ENCODE measurements at places on chromosomes 12 and 14.
A peak's percentile ranks its signal among the peaks of the same experiment; 100 is the strongest.

DNA sequence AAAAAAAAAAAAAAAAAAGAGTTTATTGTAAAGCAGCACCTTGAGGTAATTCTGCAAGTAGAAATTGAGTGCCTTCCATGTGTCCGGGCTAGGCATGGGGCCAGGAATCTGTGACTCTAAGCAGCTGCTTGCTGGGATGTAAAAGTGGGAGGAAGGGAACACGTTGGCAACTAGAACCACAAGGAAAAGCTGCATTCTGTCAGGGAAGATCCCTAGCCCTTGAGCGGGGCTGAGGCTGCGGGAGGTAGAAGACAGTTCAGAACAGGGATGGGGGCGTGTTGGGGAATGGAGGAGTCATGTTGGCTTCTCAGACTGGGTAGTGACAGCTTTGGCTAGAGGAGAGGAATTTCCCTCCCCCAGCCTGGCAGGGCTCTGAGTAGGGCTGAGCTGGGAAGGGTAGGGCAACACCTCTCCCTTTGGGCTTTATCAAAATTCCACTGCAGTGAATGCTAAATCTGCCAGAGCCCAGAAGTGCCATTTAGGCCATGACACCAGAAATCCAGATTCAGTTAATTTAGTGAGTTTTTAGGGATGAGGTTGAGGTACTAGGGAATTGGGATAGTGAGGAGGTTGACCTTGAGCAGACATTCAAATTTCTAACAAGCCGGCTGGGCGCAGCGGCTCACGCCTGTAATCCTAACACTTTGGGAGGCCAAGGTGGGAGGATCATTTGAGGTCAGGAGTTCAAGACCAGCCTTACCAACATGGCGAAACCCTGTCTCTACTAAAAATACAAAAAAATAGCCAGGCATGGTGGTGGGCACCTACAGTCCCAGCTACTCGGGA is 3.4 kb upstream of the TRAFD1 start:
- no peak for DNase-seq

- no peak for DNase-seq
Measured at GRCh38 chr14:73461478-73462047, 3.2 kb upstream of the NUMB start.

DNA sequence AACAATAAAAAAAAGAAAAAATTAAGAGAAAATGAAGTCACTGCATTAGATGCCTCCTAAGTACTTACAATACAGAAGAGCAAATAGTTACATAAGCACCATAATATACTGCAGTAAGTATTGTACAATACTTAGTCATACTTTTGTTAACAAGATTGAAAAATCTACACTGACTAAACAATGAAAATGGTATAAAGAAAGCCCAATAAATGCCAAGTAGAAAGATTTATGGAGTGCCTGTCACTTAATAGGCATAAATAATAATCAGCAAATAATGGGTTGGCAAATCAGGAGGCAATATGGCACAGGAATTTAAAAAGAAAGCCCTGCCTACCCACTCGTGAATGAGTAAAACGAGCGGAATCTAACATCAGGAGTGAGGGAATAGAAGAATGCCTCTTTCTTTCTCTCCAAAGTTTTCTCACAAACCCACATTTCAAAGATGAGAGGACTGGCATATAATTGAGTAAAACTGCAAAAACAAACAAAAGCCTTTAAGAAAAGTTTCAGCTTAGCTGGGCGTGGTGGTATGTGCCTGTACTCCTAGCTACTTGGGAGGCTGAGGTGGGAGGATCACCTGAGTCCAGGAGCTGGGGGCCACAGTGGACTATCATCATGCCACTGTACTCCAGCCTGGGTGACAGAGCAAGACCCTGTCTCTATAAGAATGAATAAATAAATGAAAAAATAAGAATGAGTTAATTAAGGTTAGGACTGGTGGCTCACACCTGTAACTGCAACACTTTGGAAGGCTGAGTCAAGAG is 36.1 kb downstream of the CRY1 start:
- no peak for DNase-seq

DNA sequence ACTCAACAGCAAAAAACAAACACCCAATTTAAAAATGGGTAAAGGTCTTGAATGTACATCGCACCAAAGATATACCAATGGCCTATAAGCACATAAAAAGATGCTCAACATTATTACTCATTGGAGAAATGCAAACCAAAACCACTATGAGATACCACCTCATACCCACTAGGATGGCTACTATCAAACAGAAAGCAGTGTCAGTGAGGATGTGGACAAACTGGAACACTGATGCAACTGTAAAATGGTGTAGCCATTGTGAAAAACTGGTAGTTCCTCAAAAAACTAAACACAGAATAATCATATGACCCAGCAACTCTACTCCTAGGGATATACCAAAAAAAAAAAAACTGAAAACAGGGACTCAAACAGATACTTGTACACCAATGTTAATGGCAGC is 49.3 kb downstream of the CDK17 start:
- DNase-seq: no peak

DNA sequence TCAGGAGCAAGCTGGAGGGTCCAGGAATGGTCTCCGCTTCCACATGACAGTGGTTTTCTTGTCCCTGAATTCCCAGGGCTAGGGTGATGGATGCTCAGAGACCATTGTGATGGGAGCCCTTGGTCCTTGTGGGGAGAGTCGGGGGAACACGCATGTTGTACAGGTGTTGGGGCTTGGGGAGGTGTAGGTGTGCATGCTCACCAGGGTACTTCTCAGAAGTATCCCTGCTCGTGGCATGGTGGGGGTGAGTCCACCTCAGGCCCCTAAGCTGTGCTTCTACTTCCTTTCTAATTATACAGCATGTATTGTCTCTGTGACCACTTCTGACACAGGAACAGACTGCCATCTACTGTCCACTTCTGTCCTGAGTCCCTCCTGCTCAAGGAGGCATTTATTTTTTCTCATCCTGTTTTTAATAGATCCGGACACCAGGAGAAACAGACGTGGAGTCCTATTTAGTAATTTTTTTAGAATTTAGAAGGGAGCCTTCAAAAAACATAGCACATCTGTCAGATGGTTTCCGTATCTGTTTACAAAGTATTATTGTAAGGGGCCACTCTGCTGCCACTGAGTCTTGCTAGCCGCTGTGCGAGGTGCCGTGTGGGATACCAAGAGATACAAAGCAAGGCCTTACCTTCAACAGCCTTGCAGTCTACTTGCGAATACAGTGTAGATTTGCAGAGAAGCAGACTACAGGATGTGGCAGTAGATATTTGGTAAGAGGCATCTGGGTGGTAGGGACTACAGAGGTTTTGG is 10.5 kb downstream of the NTF3 start:
- DNase-seq: no peak

DNA sequence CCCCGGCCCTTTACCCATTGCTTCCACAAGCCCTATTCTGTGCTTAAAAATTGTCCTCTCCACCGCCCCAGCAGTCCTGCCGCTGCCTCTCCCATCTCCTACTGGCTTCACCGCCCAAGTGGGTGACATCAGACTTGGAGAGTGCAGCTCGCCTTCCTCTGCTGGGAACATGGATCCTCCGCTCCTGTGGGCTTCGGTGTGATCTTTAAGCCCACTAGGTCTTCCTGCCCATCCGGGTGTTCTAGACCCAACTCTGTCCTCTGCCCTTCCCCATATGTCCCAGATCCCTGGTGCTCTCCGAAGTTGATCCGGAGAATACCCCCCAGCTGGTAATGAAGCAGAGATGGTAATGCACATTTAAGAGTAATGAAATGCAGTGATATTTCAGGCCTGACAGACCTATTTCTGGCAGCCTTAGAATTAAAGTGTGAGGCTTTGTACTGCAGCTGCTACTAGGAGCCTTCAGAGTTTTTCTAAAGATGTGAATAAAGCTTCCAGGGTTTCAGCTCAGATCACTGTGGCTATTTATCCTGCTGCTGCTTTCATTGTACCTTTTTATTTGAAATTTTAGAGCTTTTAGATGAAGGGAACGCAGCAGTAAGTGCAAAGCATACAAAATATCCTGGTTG is 22.9 kb upstream of the CTDSP2 start:
- no peak for DNase-seq

DNA sequence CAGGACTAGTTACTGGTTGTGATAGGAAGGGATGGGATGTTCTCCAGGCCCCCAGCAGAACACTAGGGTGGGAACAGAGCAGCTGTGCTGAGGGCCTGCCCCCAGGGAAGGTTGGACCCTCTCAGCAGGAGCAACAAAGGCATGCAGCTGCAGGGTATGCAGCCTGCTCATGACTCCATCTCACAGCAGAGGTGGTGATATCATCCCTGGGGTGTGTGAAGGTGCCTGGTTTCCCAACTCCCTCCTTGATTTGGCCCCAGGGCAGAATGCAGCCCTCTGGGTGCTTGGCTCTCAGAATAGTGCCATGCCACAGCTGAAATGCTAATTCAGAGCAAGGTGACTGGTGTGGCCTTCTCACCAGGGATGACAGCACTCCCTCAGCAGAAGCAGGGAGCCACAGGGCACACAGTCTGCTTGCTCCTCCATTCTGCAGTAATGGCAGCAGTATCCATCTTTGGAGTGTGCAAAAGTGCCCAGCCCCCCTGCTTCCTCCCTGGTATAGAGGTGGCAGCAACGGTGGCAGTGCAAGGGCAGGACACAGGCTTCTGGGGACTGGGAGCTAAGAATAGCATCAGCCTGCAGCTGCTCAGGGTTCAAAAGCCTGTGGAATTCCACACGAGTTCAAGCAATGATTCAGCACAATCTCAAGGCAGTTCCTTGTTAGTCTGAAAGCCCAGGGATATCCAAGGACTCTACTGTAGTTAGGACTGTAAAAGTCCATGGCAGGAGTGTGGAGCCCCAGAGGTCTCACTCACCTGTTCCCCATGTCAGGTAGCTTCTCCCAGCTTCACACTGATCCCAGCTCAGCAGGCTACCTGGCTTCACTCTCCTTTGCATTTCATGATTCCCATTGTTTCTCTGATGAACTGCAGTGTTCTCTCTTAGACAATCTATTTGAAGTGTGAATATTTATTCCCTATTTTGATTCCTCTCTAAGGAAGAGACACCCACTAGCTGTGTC is 298.1 kb upstream of the FOXG1 start:
- DNase-seq: no peak

- DNase-seq: no peak
Measured at GRCh38 chr12:81094718-81095360, 17.0 kb downstream of the ACSS3 start.

DNA sequence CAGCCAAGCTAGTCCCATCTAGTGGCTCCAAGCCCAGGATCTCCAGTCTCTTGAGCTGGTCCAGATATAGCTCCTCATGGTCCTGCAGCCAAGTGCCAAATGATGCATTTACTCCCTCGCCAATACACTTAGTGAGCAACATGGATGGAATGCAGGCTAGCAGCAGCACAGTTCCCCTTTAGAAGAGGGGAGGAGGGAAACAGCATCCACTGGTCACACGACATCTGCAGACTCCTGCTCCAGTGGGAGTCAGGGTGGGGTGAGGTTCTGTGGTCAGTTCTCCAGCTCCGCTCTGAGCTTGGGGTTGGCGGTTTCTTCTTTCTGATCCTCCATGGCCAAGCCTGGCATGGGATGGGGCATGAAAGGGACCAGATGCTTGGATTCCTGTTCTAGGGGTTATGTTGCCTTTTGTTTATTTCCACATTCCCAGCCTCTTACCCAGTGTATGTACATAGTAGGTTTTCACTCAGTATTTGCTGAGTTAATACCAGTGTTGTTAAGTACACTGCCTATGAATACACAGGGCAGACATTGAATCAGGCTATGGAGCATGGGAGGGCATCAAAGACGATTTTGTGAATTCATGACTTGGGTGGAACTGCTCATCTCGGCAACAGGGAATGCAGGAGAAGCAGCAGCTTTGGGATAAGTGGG is 57.3 kb downstream of the GALNT16 start:
- DNase-seq: no peak

DNA sequence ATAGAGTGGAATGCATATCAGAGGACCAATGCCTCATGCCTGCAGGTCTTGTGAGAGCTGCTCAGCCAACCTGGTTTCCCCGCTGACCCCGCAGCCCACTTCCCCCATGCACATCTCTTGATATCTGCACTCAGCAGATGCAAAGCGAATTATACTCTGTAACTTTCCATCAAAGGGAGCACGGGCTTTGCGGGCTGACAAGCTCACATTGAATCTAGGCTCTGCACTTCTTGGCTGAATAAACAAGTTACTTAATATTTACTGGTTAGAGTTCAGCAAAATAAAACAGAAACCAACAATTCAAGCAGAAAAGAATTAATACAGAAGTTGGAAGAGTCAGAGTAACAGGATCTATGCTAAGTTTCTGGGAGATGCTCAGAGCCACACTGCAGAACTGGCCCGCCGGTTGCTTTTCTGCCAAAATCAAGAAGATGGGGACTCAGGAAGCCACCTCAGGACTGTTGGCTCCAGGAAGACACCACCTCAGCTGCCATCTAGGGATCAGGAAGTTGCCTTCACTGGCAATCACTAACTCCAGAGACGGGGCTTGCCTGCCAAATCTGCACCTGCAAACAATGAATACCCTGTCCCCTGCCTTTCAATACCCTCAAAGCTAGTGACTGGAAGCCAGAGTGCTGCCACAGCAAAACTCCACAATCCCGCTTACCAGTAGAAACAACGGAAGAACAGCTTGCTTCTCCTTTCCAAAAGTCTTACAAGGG is 46.5 kb downstream of the NR1H4 start:
- no peak for DNase-seq

DNA sequence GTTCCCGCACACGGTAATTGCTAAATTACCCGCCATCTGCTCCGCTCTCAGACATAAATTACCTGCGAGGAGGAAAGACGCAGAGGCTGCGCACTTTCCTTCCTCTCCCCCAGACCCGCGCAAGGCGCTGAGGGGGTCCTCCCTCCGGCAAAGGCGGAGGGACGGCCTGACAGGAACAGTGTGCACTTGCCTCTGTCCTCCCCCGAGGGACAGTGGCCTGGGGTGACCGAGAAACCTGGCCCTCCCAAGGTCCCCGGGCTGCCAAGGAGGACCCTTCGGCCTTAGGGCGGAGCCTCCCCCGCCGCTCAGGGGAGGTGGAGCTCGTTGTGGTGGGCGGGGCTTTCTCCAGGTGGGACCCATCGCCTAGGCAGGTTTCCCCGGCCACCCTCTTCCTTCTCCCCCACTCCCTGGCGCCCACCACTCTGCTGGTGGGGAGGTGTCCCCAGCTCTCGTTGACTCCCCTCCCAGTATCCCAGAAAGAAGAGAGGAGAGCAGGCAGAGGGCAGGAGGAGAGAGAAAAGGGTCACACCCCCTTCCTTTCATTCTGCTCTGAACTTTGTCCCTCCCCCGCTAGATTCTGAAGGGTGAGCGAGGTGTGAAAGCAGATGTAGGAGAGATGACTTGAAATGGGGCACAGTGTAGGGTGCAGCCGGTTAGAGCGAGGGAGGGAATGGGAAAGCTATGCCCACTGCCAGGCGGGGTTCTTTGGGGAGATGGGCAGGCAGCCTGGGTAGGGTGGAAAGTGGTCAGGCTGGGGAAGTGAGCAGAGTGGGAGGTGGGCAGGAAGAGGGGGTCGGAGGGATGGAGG is 11.4 kb upstream of the CALCOCO1 start:
- DNase-seq: peak; percentile 56

DNA sequence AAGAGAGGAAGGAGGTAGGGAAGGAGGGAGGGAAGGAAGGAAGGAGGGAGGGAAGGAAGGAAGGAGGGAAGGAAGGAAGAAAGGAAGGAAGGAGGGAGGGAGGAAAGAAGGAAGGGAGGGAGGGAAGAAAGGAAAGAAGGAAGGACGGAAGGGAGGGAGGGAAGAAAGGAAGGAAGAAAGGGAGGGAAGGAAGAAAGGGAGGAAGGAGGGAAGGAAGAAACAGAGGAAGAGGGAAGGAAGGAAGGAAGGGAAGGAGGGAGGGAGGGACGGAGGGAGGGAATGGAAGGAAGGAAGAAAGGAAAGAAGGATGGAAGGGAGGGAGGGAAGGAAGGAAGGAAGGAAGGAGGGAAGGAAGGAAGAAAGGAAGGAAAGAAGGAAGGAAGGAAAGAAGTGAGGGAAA is 22.4 kb upstream of the CCDC63 start:
- DNase-seq: no peak

- DNase-seq: no peak
Measured at GRCh38 chr12:124488520-124488919, 78.9 kb downstream of the NCOR2 start.

All from activated naive CD4-positive, alpha-beta T cell (primary cell).